ENCODE measurements at places on chromosomes 4 and X. TPM values are rescaled to one million over a fixed set of nuclear protein-coding genes. Genes with fewer than 3 reads are reported as not detected.

GRCh38 chrX:16903274-16904022 is 33.3 kb upstream of the RBBP7 start:
- no peaks in the 10 kb centered on the region for H3K4me1 ChIP-seq
- H3K4me3 ChIP-seq: no peak overlapping the region
- no peaks in the 10 kb centered on the region for H3K36me3 ChIP-seq

DNA sequence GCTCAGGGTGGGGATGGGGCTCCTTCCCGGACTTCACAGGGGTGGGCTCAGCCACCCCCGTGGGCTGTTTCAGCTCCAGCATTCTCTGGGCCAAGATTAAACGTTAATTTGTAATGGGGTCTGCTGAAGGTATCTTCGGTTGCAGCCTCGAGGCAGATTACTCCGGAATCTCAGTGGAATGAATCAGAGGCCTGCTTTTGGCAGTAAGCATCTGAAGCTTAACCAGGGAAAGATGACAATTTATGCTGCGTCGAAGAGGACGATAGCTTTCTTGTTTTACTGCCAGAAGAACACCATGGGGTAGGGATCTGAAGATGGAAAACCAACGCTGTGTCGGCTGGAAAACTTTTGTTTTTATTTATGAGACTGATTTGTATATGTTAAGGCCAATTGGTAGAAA is 129.2 kb upstream of the MSX1 start:
- DNase-seq: no peak
- no peaks in the 10 kb centered on the region for H3K27me3 ChIP-seq
- no peaks in the 10 kb centered on the region for H3K36me3 ChIP-seq
- no peaks in the 10 kb centered on the region for H3K4me1 ChIP-seq

- H3K4me3 ChIP-seq: no peak overlapping the region
- DNase-seq: peak; percentile 99
- peak overlapping the region; percentile 96 for H3K27ac ChIP-seq
- no peaks in the 10 kb centered on the region for H3K27me3 ChIP-seq
These were observed 59.6 kb upstream of the RASSF6 start for GRCh38 chr4:73679836-73680235.

DNA sequence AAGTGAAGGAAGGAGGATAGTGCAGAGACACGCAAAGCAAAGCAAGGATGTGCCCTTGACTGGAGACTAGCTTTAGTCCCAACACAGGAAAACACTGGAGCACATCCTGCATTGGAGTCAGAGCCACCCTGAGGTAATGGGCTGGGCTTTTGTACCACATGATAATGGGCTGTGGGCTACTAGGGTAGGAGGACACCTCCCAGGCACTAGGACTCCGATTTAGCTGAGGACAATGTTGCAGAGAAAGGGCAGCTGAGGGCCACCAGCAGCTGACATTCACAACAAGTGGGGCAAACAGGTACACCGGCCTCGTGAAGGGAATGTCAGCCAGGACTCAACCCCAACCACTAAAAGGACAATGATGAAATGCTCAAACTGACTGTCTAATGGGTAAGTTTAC is 10.2 kb downstream of the SDAD1 start:
- H3K4me1 ChIP-seq: peaks cover 3% of the 10 kb centered on the region
- H3K4me3 ChIP-seq: no peak overlapping the region
- H3K27ac ChIP-seq: no peak overlapping the region
- no peaks in the 10 kb centered on the region for H3K27me3 ChIP-seq
- peaks cover 38% of the 10 kb centered on the region for H3K36me3 ChIP-seq

DNA sequence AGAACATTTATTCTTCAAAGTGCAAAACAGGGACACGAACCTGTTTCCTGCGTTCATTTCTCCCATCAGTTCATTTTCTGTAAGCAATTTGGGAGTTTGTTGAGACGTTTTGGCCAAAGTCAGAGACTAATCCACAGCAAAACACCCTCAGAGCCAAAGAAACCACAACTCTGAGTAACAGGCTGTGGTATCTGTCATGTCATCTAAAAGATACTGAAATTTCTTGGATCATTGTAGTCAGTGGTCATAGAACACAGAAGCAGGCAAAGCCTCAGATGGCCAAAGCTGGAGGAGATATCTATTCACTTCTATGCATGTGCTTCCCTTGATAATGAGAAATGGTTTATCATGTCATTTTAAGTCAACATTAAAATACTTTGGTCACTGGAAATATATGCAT is 485.6 kb upstream of the GALNT7 start:
- no peaks in the 10 kb centered on the region for H3K4me1 ChIP-seq
- no peaks in the 10 kb centered on the region for H3K27me3 ChIP-seq
- H3K36me3 ChIP-seq: no peaks in the 10 kb centered on the region
- H3K27ac ChIP-seq: no peak overlapping the region
- no peak for DNase-seq
- H3K4me3 ChIP-seq: no peak overlapping the region

GRCh38 chrX:71621603-71622002 is 3.3 kb upstream of the CXCR3 start:
- H3K36me3 ChIP-seq: no peaks in the 10 kb centered on the region
- DNase-seq: no peak
- H3K4me3 ChIP-seq: no peak overlapping the region
- no peaks in the 10 kb centered on the region for H3K27me3 ChIP-seq
- H3K27ac ChIP-seq: peak overlapping the region; percentile 76
- peaks cover 13% of the 10 kb centered on the region for H3K4me1 ChIP-seq

DNA sequence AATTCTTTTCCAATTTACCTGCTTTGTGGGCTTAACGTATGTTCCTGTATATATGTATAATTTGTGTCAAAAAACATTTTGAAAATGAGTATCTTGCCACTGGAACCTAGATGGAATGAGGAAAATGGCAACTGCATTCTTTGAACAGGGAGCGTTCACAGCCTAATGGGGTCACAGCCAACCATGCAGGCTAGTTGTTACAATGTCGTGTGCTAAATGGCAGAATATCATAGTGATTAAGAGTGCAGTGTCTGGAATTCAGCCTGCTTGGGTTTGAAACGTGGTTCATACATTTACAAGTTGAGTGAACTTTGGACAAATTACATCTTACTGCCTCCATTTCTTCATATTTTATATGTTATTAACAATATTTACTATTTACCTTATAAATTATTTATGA is 70.8 kb downstream of the PCDH7 start:
- H3K27me3 ChIP-seq: no peaks in the 10 kb centered on the region
- DNase-seq: no peak
- no peak overlapping the region for H3K27ac ChIP-seq
- no peaks in the 10 kb centered on the region for H3K4me1 ChIP-seq

- no peaks in the 10 kb centered on the region for H3K4me1 ChIP-seq
- no peak overlapping the region for H3K4me3 ChIP-seq
- H3K36me3 ChIP-seq: no peaks in the 10 kb centered on the region
- no peaks in the 10 kb centered on the region for H3K27me3 ChIP-seq
- DNase-seq: no peak
These were observed 1062.4 kb upstream of the DIAPH2 start for GRCh38 chrX:95622200-95622599.

GRCh38 chr4:11456401-11456800 is 27.7 kb upstream of the HS3ST1 start:
- H3K4me3 ChIP-seq: no peak overlapping the region
- H3K27me3 ChIP-seq: no peaks in the 10 kb centered on the region
- H3K4me1 ChIP-seq: 0 out of 2 replicates have a peak, but pooled peaks cover 2% of the 10 kb centered on the region
- H3K27ac ChIP-seq: no peak overlapping the region
- no peaks in the 10 kb centered on the region for H3K36me3 ChIP-seq
- no peak for DNase-seq

DNA sequence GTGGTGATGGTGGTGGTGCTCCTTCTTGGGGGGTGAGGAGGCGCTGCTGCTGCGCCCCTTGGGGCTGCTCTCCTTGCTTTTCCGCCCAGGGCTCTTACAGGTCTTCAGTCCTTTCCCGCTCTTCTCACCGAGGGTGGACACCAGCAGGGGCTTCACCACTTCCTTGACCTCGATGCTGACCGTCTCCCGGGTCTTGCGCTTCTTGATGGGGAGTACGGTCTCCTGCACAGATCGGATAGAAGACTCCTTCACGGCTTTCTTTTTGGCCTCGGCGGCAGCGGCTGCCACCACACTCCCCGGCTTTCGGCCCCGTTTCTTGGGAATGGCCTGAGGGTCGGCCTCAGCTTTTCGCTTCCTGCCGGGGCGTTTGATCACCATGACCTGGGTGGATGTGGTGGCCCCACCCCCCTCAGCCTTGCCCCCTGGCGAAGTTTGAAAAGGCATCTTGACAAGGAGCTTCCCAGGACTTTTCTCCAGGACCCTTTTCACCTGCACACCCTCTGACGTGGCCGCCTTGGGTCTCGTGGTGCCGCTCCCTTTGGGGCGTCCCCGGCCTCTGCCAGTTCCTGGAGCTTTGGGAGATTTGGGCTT is 11.1 kb upstream of the IRAK1 start:
- no peak overlapping the region for H3K4me3 ChIP-seq
- H3K27me3 ChIP-seq: no peaks in the 10 kb centered on the region
- no peak for DNase-seq
- peaks cover 2% of the 10 kb centered on the region for H3K36me3 ChIP-seq
- no peaks in the 10 kb centered on the region for H3K4me1 ChIP-seq

DNA sequence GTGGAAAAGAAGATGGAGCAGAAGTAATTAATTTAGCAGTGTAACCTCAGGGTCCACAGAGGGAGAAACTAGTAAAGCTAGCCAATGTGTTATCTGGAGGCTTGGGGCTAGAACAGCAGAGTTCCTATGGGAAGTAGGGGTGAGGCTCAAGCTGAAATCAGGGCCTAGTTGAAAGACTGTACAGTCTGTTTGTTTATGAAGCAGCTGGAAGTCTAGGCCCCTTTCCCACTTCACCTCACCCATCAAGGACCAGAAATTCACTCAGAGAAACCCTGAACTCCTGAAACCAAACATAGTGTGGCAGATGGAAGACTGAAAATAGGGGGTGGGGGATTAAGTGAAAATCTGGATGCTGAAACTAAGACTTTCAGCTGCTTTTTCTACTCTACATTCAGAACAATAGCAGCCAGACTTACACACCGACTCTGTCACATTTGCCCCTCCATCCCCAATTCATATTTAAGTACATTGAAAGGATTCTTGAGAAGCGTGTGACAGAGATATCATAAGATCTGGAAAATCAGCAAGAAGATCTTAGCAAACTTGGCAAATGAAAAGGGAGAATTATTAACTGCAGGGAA is 32.6 kb upstream of the FAM241A start:
- H3K27me3 ChIP-seq: no peaks in the 10 kb centered on the region
- peak overlapping the region; percentile 45 for H3K4me3 ChIP-seq
- no peaks in the 10 kb centered on the region for H3K36me3 ChIP-seq
- peaks cover 46% of the 10 kb centered on the region for H3K4me1 ChIP-seq
- H3K27ac ChIP-seq: peak overlapping the region; percentile 98
- DNase-seq: peak; percentile 6

- H3K36me3 ChIP-seq: no peaks in the 10 kb centered on the region
- no peaks in the 10 kb centered on the region for H3K4me1 ChIP-seq
- no peak overlapping the region for H3K27ac ChIP-seq
- no peak for DNase-seq
- peaks cover 4% of the 10 kb centered on the region for H3K27me3 ChIP-seq
- H3K4me3 ChIP-seq: no peak overlapping the region
These were observed 13.3 kb downstream of the ATOH1 start for GRCh38 chr4:93841803-93842345.

The HTN1 gene
- not detected for total RNA-seq

The ABCG2 gene
- total RNA-seq: not detected

Measured in PC-3 (cell line).